Ecto neural progenitor cell (in vitro differentiated cells): ENCODE measurements at places on chromosomes 2 and 18.

DNA sequence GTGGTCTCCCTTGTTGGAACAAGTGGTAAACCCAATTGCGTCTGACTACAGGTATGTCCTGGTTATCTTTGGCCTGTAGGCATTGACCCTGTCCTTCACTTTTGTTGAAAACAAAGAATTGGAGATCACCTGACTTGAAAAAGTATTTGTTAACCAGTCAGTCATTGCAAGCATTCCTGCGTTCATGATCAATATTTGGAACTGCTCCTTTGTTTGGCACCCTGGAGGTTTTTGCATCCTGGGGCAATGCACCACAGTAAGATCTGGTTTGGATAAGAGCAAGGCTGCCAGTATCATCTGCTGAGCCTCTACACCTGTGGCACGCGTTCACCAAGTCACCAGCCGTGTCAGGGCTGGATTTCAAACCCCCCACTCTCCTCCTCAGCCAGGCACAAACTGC lies 115.7 kb downstream of the DNAH6 start:
- no peak for DNase-seq

DNA sequence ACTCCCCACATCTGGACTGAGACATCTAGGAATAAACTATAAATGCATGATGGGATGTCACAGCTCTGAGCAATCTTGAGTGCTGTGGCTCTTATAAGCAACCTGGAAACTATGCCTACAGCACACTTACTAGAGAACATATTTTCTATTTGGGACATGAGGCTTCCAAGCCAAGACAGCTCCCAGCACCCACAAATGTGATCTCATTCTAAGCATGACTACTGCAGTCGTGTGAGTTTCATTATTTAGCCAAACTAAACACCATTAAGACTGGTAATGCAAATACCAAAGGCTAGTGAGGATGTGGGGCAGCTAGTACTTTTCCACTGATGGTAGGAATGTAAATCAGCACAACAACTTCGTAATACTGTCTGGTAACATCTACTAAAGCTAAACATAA lies 72.5 kb downstream of the RTTN start:
- no peak for DNase-seq

DNA sequence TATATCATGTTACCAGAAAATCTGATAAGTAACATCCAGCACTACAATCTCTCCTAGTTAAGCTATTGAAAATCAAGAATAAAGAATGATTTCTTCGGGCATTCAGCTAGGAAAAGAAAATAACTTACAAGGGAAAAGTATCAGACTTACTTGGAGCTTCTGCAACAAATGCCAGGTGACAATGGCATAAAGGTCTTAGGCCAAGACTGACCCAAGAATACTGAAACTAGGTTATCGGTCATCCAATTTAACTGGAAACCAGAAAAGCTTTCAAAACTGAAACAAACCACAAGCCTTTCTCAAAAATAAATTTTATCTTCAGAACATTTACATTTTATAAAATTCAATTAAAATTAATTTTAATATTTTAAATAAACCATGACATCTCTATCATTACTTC lies 214.0 kb upstream of the CCDC68 start:
- no peak for DNase-seq

DNA sequence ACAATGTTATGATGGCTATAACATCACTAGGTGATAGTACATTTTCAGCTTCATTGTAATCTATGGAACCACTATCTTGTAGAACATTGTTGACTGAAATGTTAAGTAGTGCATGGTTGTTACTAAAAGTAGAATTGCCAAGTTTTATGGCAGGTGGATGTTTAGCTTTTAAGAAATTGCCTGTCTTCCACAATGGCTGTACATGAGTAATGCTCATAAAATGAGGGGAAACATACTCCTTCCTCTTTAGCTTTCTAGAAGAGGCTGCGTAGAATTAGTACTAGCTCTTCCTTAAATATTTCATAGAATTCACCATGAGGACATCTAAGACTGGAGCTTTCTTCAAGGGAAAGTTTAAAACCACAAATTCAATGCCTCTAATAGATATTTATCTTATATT lies 161.0 kb downstream of the TPGS2 start:
- DNase-seq, result no peak

DNA sequence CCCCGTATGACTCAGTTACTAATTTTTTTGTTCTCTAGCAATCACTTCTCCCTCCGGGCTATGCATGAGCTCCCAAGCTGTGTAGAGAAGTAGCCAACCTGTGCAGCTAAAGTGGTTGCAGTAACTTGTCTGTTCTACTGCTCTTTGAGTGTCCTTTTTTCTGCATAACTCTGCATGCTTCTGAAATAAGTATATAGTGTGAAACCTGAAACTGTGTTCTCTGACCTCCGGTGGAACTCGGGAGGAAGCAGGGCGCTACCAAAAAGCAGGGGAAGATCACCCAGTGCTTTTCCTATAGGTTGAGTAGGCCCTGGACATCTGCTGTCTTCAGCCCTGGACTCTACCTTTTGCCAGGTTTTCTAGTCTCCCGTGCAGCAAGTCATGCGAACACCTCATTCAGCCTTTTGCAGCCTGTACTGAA lies 47.8 kb downstream of the PHLPP1 start:
- no peak for DNase-seq

DNA sequence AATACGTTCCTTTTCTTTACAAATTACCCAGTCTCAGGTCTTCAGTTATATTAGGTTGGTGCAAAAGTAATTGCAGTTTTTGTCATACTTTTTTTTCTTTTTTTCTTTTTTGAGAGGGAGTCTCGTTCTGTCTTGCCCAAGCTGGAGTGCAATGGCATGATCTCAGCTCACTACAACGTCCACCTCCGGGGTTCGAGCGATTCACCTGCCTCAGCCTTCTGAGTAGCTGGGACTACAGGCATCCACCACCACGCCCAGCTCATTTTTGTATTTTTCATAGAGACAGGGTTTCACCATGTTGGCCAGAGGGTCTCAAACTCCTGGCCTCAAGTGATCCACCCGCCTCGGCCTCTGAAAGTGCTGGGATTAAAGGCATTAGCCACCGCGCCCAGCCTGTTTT lies 43.8 kb upstream of the ASAP2 start:
- DNase-seq, result no peak

- DNase-seq, result no peak
Measured at GRCh38 chr2:134268265-134268664, 14.4 kb downstream of the MGAT5 start.

DNA sequence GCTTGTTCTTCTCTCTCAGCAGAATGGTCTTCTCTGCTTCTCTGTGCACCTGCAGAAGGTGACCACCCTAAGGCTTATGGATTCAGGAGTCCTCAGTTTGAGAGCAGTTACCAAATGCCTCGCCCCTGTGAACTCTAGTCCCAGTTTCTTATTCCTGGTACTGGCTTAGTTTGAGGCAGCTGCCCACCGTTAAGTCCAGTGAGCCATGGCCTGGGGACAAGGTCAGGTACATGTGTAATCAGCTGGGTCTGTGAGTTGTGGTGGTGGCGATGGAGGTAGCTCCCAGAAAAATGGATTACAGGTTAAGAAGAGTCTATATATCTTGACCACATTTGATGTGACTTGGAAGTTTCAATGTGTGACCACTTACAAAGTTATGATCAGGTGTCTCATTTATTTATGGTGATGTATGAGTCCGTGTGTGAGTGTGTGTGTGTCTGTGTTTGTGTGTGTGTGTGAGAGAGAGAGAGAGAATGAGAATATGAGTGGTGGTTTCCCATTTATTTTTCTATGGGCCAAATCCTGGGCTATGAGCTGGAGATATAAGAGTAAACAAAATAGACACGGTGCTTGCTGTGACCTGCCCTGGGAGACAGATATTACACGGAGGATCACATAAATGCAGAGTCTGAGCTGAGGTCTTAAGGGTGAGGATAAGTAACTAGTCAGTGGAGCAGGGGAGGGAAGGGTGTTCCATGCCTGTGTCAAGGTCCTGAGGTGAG lies 13.0 kb upstream of the IL1RN start:
- no peak for DNase-seq

DNA sequence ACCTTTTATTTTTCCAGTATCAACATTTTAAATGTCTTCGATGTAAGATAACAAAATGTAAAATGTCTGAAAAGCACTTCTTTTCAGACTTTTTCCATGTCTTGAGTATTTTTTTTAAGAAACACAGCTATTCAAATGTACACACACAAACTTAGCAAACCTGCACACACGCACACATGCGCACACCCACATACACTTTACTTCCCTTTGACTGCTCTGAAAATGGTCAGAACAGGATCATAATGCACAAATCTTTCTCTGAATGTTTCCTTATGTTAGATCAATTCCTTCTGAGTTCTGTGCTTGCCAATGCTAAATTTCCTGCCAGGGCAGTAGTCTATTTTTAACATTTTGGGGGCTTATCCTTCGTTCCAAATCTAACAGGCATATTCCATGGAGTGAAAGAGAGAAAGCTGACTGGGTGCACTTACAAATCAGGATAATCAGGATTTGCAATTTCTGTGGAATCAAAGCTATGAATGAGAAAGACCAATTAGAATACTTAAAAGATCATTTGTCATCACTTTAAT lies 136.3 kb downstream of the ZEB2 start:
- no peak for DNase-seq

GRCh38 chr2:150389447-150389846 lies 98.0 kb downstream of the RND3 start:
- no peak for DNase-seq

DNA sequence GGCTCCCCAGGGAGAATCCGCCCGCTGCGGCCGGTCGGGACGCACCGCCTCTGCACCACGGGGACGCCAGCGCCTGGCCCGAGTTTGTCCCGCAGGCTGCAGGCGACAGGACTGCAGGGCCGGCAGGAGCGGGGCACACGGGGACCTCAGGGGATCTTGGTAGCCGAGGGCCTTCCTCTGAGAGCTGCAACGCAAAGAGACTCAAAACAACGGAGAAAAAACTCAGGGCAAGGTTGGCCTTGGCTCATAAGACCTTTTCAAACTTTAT lies 79.7 kb downstream of the ARHGEF4 start:
- DNase-seq, result no peak

- DNase-seq, result no peak
Measured at GRCh38 chr2:157433394-157433793, 10.5 kb downstream of the CYTIP start.

DNA sequence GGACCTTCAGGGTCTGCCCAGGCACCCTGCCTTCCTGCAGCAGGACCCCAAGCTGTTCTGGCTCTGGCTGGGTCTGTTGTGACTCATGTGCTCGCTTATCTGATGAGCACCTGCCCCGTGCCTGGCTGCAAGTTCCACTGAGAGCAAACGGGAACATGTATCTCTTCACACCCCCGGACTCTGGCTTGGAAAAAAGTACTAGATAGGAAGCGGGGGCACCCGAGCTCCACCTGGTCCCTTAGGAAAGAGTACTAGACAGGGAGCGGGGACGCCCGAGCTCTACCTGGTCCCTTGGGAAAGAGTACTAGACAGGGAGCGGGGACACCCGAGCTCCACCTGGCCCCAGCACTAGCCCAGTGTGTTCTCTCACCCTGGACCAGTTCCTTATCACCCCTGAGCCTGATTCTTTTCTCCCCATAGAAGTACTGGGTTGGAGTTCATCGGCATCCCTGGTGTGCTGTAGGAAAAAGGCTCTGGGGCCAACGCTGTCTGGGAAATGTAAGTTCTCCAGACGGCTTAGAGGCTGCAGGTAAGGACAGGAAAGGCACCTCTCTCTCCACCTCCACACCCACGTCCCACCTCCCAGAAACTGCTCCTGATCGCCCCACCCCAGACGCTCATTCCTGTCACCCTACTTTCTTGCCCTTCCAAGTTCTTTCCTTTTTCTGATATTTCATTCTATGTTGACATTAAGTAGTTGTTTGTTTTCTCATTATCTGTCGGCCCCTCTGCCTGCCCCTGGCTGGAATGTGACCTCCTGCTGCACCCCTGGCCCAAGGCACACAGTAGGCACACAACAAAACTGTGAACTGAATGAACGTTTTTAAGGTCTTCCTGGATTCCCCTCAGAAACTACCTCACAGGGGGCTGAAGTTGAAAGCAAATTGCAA lies 40.2 kb downstream of the HDAC4 start:
- DNase-seq, result no peak

DNA sequence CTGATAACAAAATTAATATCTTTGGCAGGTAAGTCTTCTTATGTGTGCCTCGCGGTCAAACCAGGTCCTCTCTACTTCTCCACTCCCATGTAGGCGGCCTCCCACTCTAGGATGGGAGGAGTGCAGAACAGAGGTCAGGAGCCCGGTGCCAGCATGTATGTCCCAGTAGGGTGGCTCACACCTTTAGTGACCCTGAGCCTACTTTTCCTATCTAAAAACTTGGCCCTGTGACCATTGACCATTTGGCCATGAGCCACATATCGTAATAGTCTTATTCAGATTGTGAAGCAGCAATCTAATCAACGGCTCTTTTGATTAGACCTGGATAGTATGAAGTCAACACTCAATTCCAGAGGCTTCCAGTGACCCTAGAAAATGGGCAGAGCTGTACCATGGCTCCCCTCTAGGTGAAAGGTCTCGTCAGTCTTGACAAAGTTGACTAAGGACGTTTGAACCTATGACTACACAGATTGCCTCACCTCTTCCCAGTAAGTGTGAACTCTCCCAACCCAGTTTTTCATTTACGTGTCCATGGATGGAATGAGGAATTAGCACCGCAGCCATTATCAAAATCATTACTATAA lies 17.1 kb upstream of the FABP1 start:
- no peak for DNase-seq

DNA sequence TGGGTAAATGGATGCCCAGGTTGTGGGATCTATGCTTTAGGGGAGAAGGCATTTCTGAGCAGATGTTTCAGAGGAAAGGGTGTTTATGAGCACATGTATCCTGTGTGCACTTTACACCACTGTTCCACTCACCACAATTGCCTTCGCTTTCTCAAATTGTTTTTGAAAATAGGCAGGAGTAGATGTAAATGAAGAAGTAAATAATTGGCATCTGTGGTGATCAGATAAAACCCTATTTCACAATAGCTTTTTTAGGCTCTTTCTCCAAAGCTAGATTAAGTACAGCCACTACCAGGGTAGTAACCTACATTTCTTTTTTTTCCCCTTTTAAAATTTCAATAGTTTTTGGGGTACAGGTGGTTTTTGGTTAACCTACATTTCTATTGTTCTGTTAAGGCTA lies 40.6 kb downstream of the TMEM178A start:
- DNase-seq, result no peak

GRCh38 chr2:139495851-139496250 lies 715.7 kb upstream of the NXPH2 start:
- no peak for DNase-seq

- no peak for DNase-seq
Measured at GRCh38 chr2:24107-24506, 22.2 kb downstream of the FAM110C start.

DNA sequence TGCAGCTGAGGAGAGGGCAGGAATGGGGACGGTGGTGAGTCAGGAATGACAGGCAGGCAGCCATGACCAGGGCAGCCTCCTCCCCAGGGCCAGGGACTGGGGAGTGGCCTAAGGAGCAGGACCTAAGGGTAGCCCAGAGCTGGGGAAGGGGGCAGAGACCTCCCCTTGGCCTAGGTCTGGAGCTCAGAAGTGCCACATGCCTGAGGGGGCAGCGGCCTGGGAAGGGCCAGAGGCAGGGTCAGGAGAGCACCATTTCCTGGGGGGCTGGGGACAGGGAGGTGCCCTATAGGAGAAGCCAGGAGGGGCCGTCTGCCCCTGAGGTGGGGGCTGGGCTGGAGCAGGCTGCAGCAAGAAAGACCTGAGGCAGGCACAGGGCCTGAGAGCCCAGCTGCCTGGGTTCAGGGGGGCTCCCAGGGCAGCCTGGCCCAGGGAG lies 20.9 kb downstream of the CFLAR start:
- no peak for DNase-seq

- DNase-seq, result no peak
Measured at GRCh38 chr2:158127380-158127804, 25.7 kb downstream of the UPP2 start.

GRCh38 chr2:143070704-143071103 lies 58.5 kb upstream of the ARHGAP15 start:
- DNase-seq, result no peak
